Renal cortical epithelial cell (primary cell): ENCODE measurements at places on chromosomes 1 and 21. TPM values are rescaled to one million over a fixed set of nuclear protein-coding genes. Genes with fewer than 3 reads are reported as not detected.

CRABP2 gene
- total RNA-seq = 1.4 and 8.3 TPM in 2 replicates

COQ8A gene
- 4.7 and 16.4 TPM in 2 replicates for total RNA-seq

MCOLN2 gene
- 0.89 and 1.9 TPM in 2 replicates for total RNA-seq

LEPR gene
- total RNA-seq = 51.1 and 128 TPM in 2 replicates

ADGRL4 gene
- 10.9 and 30.7 TPM in 2 replicates for total RNA-seq

SRSF11 gene
- total RNA-seq = 79.5 and 140 TPM in 2 replicates

WDTC1 gene
- 16.1 and 48.5 TPM in 2 replicates for total RNA-seq

UBQLN4 gene
- 16.0 and 25.2 TPM in 2 replicates for total RNA-seq

UBE4B gene
- 17.7 and 45.8 TPM in 2 replicates for total RNA-seq

LCE1D gene
- not detected in 2 replicates for total RNA-seq

CDCA8 gene
- total RNA-seq = 1.3 and 6.8 TPM in 2 replicates

TNFAIP8L2 gene
- not detected in 2 replicates for total RNA-seq
